ENCODE measurements at places on chromosomes 5 and 9.

DNA sequence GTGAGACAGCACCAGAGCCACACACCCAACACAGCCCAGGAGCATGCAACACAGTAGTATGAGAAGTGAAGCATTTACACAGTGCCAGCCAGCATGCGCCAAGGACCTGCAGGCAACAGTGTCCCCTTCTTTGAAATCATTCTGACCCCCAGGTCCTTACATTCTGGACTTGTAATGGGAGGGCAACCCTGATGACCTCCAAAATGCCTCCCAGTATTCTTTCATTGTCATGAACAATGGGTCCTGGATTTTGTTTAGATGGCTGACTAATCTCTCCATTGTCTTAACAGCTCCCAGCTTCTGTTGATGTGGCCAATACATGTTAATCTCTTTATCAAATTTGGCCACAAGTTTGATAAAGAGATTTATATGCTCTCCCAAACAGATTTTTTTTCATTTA lies 417.1 kb downstream of the DMRTA1 start:
- DNase-seq, result no peak

GRCh38 chr5:150624334-150625163 lies 15.9 kb upstream of the SYNPO start:
- no peak for DNase-seq

- DNase-seq, result no peak
These were observed 27.6 kb upstream of the TEX48 start for GRCh38 chr9:114709636-114710035.

DNA sequence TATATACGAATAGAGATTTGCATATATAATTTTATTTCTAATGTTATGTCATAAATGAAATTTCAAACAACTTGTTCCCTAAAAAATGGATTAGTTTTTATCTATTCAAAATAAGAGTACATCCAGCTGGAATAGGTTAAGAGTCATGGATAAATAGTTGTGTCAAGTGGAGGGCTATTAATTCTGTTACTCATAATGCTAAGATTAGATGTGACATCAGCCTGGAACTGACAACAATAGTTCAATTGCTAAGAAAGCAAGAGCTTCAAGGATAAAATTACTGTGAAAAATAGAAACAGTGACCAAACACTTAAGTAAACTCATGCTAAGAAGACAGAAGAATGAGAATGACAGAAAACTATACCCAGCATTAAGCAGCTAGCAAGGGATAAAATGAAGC lies 92.2 kb upstream of the CDH9 start:
- DNase-seq, result no peak

- DNase-seq, result no peak
These were observed 29.9 kb downstream of the MAT2B start for GRCh38 chr5:163535290-163535689.

- DNase-seq, result peak; percentile 19
These were observed 33.9 kb upstream of the AOPEP start for GRCh38 chr9:94692601-94693000.

DNA sequence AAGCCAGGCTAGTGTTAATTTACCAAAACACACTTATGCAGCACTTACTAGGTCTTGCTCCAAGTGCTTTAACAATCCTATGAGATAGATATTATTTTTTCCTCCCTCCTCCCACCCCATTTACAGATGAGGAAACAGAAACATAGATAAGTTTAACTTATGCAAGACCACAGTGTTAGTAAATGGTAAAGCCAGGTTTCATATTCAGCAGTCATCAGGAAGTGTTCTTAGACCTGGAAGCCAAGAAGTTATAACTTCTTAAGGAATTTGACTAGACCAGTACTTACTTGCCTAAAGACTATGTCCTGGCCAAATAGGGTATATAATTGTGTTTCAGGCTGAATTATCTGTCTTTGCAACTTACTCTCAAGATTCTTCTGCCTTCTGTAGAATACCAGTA lies 15.9 kb downstream of the ABHD17B start:
- no peak for DNase-seq

- DNase-seq, result no peak
These were observed 39.8 kb upstream of the FLT4 start for GRCh38 chr5:180689071-180689694.

DNA sequence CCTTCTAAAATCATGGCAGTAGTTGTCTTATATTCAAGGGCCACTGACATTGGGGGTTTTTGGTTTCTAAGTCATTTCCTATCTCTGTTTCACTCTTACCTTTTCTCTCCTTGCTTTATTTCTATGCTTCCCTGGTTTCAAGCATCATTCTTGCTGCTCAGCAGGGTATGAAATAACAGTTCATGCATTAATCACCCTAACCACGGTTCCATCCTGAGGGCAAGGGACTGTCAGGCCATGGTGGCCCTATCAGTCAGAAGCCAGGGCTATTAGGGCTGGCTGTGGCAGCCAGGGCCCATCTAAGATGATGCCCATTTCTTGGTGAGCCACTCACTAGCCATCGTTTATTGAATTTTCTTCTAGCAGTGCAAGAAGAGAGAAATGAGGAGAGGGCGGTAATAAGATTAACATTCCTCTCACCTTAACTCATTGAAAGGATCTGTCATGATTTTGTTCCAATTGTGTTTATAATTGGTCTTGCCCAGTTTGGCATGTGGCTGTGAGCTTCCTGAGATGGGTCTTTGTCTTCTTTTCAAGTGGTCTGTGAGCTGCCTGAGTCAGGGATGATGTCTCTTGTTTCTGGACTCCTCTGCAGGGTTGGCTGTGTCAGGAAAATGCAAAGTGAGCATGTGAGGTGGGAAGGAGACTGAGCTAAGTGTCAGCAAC lies 45.2 kb downstream of the CYSTM1 start:
- DNase-seq, result no peak

- DNase-seq, result no peak
These were observed 24.0 kb downstream of the GALNT10 start for GRCh38 chr5:154214371-154215106.

DNA sequence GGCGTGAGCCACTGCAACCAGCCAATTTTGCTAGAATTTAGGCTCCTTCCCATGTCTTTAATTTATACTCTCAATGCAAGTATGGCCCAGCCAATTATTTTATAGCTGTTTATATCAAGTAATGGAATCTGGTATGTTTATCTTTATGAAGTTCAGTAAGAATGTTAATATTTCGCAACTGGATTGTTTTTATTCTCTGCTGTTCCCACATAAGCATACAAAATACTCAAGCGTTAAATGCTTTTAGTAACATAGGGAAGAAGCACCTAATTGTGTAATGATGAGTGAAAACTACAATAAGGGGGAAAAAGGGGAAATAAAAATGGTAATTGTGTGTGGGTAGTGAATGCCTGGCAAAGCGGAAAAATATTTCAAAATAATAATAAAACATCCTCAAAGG lies 21.3 kb downstream of the PWWP2A start:
- no peak for DNase-seq

DNA sequence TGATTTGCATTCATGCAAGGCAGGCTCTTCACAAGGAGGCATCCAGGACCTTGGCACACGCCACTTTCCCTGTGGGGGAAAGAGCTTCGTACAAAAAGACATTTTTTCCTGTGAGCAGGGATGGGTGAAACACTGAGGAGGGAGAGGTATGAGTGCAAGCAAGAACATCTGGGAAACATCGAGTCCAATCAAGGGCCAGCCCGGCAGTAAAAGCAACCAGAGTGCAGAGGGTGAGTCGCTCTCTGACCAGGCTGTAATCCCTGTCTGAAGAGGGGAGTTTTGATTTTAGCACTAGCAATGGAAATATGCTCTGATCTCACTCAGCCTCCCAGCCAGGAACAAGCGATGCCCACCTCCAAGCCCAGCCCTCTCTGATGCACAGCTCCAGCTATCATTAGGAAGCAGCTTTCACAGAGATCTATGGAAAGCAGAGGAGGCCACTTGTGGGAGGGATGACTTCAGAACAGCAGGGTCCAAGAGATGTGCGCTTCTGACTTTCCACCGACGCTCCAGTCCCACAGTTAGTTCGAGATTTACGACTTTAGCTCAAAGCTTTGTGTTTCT lies 211.0 kb upstream of the ADAMTS16 start:
- DNase-seq, result no peak

GRCh38 chr5:116479776-116480675 lies 94.6 kb downstream of the SEMA6A start:
- DNase-seq, result no peak

- no peak for DNase-seq
These were observed 136.0 kb upstream of the TBC1D2 start for GRCh38 chr9:98391406-98391805.

DNA sequence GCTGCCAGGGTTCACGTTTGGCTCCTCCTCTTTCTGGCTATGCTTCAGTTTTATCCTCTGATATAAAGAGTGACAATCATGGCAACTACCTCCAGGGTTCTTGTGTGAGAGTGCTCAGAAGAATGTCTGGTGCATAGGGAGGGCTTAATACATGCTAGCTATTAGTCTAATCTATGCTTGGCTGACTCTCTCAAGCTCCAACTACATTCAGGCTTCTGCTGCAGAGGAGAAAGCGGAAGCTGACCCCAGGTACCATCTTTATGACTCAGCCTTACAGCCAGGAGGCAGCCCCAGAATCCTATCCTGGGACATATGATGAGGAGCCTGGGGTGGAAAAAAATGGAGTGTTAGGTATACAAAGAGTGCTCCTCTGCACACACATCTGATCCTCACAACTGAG lies 32.1 kb upstream of the RASGRF2 start:
- no peak for DNase-seq

DNA sequence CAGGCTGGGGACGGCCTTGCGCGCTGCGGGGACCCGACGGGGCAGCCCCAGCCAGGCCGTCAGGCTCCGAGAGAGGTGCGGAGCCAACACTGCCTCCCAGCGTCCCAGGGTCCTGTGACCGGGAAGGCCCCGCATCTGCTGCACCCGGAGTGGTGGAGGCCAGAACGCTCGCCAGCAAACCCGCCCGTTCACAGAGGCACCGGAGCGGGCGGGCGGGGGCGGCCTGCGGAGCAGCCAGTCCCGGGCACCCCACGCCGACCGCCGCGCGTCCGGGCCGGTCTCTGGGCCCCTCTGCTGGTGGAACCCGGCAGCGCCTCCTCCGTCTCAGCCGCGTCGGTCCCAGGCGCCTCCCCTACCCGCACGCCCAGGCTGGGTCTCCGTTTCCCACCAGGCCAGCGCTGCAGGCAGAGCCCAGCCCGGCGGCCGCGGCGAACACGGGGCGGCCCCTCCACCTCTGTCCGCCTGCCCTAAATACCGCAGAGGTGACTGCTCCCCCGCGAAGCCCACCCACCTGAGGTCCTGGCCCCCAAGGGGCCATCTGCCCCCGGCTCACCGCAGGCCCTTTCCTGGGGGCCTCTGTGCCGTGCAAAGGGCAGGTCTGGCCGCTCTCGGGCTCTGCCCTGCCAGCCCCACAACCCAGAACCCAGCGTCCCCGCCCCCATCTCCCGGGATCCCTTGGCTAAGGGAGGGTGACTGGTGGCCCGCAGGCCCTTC lies 15.9 kb downstream of the EXD3 start:
- no peak for DNase-seq

GRCh38 chr5:85159395-85159794 lies 774.7 kb upstream of the EDIL3 start:
- no peak for DNase-seq

DNA sequence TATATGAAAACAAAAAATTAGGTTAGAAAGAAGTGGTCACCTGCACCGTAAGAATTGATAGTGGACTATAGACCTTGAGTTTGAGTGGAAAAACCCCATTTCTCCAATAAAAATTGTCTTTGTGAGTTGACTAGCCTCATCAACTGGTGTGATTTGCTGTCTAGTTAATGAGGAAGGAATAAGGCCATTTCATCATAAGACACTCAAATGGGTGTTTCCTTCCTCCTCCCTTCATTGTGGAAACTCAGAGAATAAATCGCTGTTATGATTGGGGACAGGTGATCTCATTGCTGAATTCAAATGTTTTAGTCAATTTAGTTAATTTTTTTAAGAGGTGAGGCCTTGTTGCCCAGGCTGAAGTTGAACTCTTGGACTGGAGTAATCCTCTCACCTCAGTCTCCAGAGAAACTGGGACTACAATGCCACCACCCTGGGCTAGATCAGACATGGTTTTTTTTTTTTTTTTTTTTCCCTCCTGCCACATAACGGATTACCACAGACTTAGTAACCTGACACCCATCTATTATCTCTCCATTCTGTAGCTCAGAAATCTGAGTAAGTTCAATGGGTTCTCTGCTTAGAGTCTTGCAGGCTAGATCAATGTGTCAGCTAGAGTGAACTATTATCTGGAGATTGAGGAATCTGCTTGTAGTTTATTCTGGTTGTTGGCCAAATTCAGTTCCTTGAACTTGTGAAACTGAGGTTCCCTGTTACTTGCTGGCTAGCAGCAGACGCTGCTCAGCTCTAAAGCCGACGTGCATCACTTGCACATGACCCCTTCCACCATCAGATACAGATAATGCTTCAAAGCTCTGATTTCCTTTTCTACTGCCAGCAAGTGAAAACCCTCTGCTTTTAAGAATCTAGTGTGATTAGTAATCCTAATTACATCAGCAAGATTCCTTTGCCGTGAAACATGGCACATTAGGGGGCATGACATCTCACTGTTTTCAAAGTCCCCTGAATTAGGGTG lies 663.8 kb upstream of the CDH9 start:
- no peak for DNase-seq

DNA sequence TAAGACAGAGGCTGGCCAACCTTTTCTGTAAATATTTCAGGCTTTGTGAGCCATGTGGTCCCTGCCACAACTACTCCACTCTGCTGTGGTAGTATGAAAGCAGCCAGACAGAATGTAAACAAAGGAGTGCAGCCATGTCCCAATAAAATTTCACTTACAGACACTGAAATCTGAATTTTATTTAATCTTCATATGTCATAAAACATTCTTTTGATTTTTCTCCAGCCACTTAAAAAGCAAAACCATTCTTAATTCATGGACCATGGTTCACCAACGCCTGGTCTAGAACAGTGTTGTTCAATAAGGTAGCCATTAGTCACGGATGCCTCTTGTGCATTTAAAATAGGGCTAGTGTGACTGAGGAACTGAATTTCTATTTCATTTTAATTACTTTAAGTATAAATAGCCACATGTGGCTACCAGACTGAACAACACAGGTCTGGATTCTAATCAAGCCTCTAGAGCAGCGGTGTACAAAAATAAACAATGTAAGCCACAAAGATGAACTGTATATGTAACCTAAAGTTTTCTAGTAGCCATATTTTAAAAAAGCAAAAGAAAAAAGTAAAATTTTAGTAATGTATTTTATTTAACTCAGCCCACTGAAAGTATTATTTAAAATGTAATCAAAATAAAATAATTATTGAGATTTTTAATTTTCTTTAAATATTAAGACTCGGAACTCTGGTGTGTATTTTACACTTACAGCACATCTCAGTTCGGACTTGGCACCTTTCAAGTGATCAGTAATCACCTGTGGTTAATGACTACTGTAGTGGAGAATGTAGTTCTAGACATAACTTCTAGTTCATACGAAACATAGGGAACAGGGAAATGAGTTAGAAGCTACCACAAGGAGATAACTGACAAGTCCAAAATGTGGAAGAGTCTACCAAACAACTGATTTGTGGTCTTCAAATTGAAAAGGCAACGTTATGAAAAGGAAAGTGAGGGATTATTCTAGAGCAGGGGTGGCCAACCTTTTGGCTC lies 14.3 kb downstream of the GEMIN5 start:
- no peak for DNase-seq

DNA sequence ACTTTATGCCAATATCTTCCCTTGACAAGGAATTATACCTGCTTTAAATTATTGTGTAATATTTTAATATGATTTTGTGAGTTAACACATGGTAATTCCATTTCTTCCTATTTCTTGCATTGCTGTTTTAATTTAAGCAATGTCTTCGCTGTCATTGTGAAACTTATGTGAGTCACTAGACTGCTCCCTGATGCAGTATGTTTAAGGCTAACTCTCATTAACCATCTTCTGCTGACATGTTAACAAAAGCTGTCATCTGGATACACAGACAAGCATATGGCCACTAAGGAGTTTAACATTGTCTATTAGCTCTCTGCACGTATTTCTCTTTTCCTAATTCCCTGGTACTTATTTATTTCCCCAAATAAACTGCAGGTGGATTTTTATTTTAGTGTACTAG lies 980.8 kb upstream of the CTNND2 start:
- no peak for DNase-seq

Data from NCI-H1105 (cell line).